AG04449 (cell line): ENCODE measurements at places on chromosomes 5 and 9.

- DNase-seq: no peak
These were observed 163.9 kb downstream of the ARRDC3 start for GRCh38 chr5:91219091-91219802.

- no peak for DNase-seq
These were observed 21.7 kb upstream of the ACSL6 start for GRCh38 chr5:132033122-132033521.

GRCh38 chr5:68834491-68834981 is 259.3 kb upstream of the SLC30A5 start:
- DNase-seq: no peak

GRCh38 chr5:59893429-59894227 is at the start of gene PDE4D:
TSS of gene PDE4D (minus strand) at chr5:59893726.
- no peak for DNase-seq

DNA sequence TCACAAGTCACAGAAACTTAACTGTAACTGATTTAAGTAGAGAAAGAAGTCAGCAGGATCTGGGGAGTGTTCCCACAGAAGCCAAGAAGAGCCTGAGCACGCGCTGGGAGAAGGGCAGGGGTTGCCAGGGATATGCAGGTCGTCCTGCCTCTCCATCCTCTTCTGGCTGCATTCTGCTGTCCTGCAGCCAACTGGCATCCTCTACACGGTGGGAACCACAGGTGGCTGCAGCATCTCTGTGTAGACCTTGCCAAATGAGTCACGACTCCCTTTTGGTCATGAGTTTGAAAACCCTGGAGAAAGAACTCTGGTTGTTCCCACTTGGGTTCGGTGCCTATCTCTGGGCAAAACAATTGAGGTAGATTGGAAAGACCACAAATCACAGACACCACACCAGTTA is 38.4 kb upstream of the PCA3 start:
- no peak for DNase-seq

GRCh38 chr9:91282292-91282691 is 79.4 kb downstream of the AUH start:
- DNase-seq: no peak

DNA sequence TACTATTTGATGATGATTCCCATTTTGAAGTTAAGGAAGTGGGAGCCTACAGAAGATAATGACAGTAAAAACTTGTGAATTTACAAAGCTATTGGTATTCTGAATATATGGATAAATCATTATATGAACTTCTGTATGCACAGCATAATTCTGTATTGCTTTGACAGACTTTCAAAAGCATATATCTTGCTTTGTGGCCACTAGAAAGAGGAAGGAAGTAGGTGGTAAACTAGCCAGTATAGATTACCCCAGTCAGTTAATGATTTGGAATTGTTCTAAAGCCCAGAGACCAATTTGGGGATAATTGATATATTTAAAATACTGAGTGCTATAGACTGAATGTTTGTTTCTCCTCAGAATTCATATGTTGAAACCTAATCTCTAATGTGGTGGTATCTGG is 53.0 kb downstream of the NR2F1 start:
- no peak for DNase-seq

DNA sequence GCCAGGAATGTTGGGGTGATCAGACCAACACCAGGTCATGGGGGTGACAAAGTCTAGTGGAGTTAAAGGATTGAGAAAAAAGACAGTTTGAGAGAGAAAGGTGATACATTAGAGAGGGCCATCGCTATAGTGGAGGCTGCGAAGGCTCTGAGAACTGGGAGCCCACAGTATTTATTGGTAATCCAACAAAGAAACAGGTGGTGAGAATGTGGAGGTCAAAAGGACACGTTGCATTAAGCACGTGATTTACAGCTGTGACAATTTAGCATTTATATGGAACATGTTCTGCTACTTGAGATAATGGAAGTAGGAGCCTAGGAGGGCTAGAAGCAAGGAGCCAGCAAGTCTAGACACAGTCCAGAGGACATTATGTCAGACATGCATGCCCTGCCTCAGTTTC is 2086.5 kb upstream of the C9orf72 start:
- DNase-seq: no peak

DNA sequence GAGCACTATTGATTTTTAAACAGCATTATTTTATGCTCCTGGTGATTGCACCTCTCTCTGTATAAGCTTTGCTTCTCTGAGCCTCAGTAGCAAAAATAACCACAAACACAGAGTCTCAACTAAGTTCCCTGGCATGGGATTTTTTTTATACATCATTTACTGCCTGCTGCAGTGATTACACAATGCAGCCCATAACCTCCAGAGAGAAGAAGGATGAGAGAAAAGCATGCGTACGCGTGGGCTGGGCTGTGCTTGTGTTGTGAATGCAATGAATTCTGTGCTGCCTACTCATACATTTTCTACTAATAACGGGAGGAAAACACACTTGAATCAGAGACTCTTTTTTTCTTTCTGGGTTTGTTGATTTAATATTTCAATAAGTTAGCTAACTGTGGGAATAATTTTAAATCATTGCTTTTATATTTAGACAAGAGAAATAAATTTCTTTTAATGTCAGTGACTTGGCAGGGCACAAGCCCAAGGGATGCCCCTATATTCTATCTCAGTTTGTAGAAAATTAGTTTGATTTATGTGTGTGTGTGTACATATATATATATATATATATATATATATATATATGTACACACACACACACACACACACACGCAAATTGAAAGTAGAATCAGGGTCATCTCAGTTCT is 351.5 kb downstream of the MED10 start:
- no peak for DNase-seq
